ENCODE measurements at places on chromosomes 1 and 21. TPM values are rescaled to one million over a fixed set of nuclear protein-coding genes. Genes with fewer than 3 reads are reported as not detected.

The CNR2 gene
- not detected for total RNA-seq

The PGLYRP3 gene
- total RNA-seq = not detected

The TNFSF18 gene
- 0.30 TPM for total RNA-seq

The SLC16A4 gene
- total RNA-seq = 10.4 TPM

The VSIG8 gene
- total RNA-seq = not detected

The HMCN1 gene
- total RNA-seq = 41.3 TPM

The FAM78B gene
- total RNA-seq = 0.32 TPM

The ICOSLG gene
- total RNA-seq = 0.46 TPM

The ZNF697 gene
- 21.0 TPM for total RNA-seq

The ANKRD35 gene
- 0.42 TPM for total RNA-seq

The HIVEP3 gene
- 6.6 TPM for total RNA-seq

The CFAP45 gene
- total RNA-seq = 0.55 TPM

The DNAJC11 gene
- total RNA-seq = 37.7 TPM

The ZNF593OS gene
- not detected for total RNA-seq

The MORN1 gene
- total RNA-seq = 21.2 TPM

The ECM1 gene
- total RNA-seq = 5.3 TPM

The UMODL1 gene
- total RNA-seq = not detected

The SLFNL1 gene
- total RNA-seq = 0.89 TPM

The WDTC1 gene
- total RNA-seq = 35.8 TPM

The GNAT2 gene
- not detected for total RNA-seq

The ZNF648 gene
- not detected for total RNA-seq

The HES3 gene
- total RNA-seq = not detected

The LCE2C gene
- total RNA-seq = not detected

The KCNK2 gene
- 5.3 TPM for total RNA-seq

The RIPK4 gene
- 0.28 TPM for total RNA-seq

The PLOD1 gene
- 1,503 TPM for total RNA-seq
